Stimulated activated naive B cell treated with anti-CD40 and anti-IgM and Interleukin-4, amounts not matched to agents 10 μg/mL and 1 μg/mL and 100 μg/mL, for 72 hours (primary cell): ENCODE measurements at places on chromosomes 7 and 10.

DNA sequence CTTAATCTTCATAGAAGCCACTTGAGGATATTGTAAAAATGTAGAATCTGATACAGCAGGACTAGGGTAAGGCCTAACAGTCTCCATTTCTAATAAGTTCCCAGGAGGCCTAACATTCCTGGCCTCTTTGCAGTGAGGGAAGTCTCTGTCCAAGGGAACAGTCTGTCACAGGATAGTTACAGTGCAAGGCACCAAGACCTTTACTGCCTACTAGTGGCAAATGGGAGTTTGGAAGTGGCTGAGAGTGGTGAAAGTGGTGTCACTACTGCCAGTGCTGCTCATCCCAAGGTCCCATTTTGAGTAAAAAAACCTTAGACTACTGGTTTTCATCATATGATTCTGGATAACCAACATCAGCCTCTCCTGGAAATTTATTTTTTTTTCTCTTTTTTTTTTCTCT, 619.5 kb upstream of the SEMA3D start:
- no peak for DNase-seq

- no peak for DNase-seq
These were observed 17.2 kb downstream of the RET start for GRCh38 chr10:43094085-43094484.

GRCh38 chr10:124005091-124005490, 88.3 kb downstream of the CHST15 start:
- no peak for DNase-seq

GRCh38 chr7:1868516-1869165, 198.6 kb downstream of the ELFN1 start:
- no peak for DNase-seq

DNA sequence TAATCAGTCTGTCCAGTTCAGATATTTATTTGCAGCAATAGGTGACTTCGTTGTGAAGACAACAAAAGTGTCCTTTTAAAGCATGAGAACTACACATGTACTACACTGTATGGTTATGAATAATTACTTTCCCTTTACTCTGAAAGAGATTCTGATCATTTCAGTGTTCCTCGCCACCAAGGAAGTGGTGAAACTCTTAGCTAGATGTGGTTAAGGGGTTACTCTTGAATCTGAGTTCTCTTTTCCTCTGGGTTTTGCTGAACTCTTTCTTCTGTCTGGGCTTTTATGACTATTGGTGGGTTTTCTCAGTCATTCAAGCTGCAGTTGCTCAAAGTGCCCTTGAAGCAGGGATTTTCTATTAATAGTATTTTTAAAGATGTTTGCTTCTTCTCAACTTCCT, 127.9 kb upstream of the SEM1 start:
- no peak for DNase-seq

DNA sequence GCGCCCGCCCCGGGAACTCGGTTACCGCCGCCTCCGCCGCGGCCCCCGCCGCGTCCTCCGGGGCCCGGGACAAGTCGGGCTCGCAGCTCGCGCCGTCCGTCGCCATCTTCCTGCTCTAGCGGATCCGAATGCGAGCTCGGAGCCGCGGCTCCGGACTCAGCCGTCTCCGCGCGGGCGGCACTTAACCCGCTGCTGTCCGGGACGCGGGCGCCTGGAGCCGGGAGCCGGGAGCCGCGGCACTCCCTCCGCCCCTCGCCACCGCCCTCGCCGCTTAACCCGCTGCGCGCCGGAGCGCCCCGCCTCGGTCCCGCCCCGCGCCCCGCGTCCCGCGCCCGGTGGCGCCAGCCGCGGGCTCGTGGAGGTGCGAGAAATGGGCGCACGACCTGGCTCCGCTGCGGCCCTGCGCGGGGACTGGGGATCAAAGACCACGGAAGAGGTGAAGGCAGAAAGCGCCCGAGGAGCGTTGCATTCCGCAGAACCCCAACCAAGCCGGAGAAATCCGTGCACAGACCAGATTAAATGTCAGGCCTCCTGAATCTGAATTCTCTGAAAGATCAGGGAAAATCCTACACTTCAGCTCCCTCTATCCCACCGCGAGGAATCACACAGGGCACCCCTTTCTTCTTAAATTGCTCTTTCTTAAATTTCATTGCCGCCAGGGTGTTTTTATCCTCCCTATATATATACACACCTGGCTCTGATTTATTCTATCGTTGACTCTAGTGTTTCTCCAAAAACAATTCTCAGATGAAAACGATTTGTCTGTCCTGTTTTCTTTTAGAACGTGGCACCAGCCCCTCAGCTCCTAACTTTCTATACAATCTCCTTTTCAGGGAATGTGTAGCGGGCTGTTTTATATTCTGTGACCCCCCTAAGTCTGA, at the start of gene CTTNBP2:
CTTNBP2 (minus strand) TSS at position 132 of the 881 bp plus-strand sequence; CDS start at position 106, 26 bp downstream.
- no peak for DNase-seq

DNA sequence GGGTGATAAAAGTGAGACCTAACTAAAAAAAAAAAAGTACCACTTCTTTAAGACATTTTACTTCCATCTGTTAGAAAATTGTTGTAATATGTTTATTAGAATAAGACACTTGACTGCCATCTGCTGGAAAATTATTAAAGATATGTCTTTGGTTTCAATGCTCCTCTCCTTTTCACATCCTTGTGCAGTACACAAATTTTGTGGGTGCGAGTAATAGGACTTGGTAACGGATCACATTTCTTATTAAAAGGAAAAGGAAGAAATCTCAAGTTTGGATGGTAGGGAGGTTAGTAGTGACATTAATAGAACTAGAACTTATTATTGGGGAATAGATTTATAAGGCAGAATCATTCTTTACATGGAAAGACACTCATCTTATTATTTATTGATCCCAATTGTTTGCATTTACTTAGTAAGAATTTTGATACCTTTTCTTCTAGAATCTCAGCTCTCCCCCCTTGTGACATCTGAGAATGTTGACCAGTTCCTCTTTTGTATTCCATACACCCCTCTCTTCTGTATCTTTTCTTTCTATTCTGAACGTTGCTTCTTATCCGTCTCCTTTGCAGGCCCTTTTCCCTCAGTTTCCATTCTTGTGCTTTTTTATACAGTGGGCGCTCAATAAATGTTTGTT, 43.0 kb upstream of the RPA3 start:
- no peak for DNase-seq

DNA sequence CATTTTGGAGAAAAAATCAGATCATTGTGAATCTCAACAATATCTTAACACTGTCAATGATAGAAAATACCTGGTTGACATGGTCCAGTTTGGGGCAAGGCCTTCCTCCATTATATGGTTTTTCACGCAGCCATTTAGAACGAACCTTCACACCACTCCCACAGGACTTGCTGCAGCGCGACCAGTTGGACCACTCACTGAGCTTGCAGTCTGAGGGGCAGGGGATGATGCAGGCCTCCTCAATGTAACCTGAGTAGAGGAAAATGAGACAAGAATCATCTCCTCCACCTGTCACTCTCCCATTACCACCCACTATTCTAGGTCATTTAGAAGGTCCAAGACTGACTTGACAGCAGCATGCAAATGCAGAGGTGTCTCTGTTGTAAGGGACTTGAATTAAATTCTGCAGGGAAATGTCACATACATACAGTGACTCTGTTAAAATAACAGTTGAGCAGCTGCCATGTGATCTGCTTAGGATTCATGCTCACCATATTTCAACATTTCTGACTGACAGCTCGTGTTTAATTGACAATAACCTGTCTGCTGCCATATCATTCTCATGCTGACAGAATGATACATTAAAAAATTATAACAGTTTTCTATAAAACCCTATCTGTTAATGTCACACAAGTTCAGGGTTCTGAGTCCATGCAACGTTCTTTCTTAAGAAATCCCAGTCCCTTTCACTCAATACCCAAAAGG, 403.0 kb downstream of the THSD7A start:
- DNase-seq: no peak

DNA sequence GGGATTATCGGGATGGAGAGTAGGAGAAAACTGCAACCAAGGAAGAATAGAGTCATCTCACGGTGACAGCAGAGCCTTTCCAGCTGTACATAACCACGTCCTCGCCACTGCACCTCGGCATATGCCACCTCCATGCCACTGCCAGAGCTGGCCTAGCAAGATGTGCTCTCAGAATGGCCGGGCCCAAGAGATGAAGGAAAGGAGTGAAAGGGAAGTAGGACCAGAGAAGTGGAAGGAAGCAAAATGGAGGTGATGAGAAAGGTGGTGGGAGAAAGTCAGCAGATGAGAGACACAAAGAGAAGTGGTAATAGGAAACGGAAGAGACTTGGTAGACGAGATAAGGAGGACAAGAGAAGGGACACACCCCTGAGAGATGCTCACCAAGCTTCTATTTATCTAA, 8.0 kb upstream of the CALU start:
- no peak for DNase-seq

- DNase-seq: no peak
These were observed at the start of gene RET for GRCh38 chr10:43076876-43077420. RET (plus strand) TSS chr10:43077069; CDS start chr10:43077259, 190 bp downstream.

GRCh38 chr7:71639382-71640085, 507.6 kb downstream of the GALNT17 start:
- no peak for DNase-seq

DNA sequence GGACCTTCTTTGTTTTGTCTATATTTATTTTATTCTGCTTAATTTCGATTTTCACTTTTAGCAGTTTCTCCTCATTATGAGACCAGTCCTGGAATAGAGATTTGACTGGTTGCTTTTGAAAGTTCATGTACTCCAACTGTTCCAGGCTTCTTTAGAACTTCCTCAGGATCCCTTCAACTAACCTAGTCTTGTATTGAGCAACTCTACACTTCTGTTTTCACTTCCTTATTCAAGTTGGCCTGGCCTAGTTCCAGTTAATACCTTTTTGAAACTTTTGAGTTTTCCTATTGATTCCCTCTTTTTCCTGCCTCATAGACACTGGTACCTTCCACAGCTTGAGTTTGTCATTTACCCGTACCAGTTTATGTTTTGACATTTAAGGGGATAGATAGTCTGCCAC, 421.7 kb downstream of the ATRNL1 start:
- DNase-seq: no peak

DNA sequence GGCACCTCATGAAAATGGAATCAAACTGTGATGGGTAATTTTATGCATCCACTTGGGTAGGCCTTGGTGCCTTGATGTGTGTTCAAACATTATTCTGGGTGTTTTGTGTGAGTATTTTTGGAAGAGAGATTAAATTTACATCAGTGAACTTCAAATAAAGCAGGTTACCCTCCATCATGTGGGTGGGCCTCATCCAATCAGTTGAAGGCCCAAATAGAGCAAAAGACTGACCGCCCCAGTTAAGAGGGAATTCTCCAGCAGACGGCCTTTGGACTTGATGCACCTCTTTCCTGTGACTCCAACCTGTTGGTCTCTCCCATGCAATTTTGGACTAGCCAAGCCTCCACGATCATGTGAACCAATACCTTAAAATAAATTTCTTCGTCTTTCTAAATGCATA, 97.7 kb upstream of the DPP6 start:
- no peak for DNase-seq

DNA sequence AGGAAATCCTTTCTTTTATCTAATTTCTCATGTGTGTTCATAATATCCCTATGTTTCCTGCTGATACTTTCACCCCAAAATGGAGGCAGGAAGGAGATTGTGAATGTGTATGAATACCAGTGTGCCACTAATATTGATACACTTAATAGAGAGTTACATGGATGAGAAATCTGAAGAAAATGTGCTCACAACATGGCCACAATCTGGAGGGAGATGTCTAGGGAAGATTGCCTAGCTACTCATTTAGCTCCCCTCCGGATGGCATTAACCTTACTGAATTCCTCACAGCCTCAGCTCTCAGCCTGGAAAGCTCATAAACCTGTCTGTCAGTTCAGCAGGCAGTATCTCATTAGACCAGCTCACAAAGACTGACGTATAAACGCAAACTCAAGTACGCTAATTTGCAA, 23.4 kb upstream of the DMTF1 start:
- DNase-seq: no peak

GRCh38 chr10:125096371-125096770, 64.0 kb downstream of the CTBP2 start:
- no peak for DNase-seq

DNA sequence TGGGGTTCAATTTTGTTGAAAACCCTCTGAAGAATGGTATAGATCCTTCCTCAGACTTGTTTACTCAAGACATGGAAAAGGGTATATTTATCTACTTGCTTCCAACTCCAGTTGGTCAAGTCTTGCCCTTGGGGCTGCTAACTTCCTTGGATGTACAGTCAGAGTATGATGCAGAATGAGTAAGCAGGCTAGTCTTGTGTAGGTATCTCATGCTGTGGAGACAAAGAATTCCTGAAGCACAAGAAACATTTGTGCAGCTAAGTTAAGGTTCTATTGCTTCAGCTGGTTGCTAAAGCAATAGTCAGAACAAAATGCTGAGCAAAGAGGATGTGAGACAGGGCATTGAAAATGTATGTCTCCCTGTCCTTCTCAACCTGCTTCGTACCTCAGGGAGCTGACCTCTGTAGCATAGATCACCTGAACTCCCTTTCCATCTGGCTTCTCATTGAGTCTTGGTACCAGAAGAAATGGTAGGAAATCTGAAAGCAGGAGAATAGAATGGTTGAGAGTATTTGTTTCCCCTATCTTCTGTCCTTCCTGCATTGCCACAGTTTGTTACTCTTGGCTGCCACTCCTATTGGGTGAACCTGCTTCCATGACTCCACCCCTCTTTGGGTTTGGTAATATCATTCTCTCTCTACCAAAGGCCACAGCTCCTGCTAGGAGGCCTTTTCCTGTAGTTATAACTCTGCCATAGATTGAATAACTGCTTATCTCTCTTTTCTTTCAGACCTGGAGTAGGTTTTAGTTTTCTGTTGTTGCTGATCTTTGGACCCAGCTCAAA, 346.0 kb downstream of the PHF14 start:
- DNase-seq: no peak

GRCh38 chr10:126059076-126059826, 162.9 kb downstream of the FANK1 start:
- DNase-seq: no peak

GRCh38 chr10:85902051-85902450, 464.5 kb downstream of the GRID1 start:
- no peak for DNase-seq

DNA sequence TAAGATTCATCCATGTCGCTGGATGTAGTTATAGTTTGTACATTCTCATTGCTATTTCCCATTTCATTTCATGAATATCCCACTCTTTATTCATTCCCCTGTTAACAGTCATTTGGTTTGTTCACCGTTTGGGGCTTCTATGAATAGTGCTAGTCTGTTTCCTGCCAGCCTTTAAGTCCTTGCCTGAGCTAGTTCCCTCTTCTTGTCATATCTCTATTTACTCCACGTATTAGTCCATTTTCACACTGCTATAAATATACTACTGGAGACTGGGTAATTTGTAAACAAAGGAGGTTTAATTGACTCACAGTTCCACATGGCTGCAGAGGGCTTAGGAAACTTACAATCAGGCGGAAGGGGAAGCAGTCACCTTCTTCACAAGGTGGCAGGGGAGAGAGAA, 56.2 kb downstream of the PLCE1 start:
- DNase-seq: no peak

DNA sequence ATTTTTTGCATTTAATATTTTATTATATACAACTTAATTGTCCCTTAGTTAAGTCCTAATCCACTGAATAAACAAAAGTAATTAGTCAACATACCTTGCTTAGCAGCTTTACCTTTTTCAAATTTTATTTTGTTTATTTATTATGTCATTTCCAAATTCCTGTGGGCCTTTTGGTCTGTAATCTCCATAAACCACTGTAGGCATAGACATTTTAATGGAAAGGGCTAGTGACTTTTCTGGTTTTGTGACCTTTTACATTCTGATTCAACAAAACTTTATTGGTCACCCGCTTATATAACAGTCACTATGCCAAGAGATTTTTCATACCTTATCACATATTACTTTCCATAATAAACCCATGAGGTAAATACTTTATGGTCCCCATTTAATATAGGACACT, 181.3 kb upstream of the PRPS1L1 start:
- DNase-seq: no peak

- no peak for DNase-seq
These were observed 233.0 kb upstream of the PPP1R3A start for GRCh38 chr7:114151777-114152176.

- DNase-seq: no peak
These were observed 15.6 kb downstream of the RGS10 start for GRCh38 chr10:119526621-119527592.
